Type B pancreatic cell (in vitro differentiated cells): ENCODE measurements at places on chromosomes 3 and 15. TPM values are rescaled to one million over a fixed set of nuclear protein-coding genes. Genes with fewer than 3 reads are reported as not detected.
A peak's percentile ranks its signal among the peaks of the same experiment; 100 is the strongest.

DNA sequence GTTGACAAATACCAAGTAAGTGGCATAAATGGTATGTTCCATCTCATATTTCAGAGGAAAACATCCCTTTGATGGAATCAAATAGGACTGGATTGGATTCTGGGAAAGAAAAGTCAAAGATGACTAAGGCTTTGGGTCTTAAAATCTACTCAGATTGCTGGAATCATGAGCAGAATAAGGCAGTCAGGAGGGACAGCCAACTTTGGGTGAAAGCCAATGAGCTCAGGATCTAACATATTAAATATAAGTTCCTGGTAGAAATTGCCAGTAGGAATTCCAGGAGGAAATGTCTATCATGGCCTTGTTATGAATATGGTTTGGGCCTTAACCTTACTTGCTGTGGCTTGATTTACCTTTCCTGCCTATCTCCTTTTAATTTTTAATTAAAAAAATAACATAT is 55.3 kb downstream of the ISL2 start:
- DNase-seq, result no peak

Gene NKIRAS1
- 8.0 and 10.8 TPM in 2 replicates for total RNA-seq

Gene RTP3
- not detected in 2 replicates for total RNA-seq

Gene CAND2
- 5.5 and 11.1 TPM in 2 replicates for total RNA-seq

DNA sequence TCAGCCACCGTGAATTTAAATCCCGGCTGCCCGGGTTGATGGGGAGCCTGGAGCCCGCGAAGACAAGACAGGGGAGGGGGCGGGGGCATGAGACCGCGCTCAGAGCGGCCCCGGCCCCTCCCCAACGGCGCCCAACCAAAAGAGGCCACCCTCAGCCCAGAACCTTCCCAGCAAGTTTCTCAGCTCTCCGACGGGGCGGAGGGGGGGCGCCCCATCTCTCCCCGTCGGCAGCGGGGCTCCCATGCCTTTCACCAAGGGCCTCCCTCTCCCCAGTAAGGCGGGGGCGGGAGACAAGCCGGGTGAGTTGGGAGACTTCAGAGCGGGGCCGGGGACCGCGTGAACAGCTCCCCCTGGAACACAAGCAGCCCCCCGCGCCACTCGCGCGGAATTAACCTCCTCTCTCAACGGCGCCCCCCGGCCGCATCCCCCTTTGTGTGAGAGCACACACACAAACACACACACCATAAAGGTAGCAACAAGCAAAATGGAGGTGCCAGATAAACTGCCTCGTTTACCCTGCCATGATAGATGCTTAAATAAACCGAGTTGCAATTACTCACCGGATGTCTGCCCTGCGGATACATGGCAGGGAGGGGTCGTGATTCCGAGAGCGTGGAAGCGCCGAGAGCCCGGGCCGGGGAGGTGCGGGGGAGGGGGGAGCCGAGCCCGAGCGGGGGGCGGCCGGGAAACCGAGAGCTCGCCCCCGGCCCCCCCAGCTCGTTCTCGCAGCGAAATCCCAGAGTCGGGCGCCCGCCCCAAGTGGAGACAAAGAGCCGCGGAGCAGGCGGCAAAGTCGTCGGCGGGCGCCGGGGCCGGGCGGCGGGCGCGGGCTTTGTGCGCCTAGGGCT is 1.3 kb downstream of the TLE3 start:
- H3K27me3 ChIP-seq, result no peaks in the 10 kb centered on the region
- H3K27ac ChIP-seq, result peak overlapping the region; percentile 95
- H3K4me1 ChIP-seq, result peaks cover 35% of the 10 kb centered on the region
- peaks cover 18% of the 10 kb centered on the region for H3K36me3 ChIP-seq
- DNase-seq, result no peak

Gene CPNE9
- total RNA-seq, result 0.34 and 0.59 TPM in 2 replicates

Gene ZNF502
- 0.14 TPM in 1 of 2 replicates, not detected in the other for total RNA-seq
